HS-27A (cell line): ENCODE measurements at places on chromosomes 5 and 9.

DNA sequence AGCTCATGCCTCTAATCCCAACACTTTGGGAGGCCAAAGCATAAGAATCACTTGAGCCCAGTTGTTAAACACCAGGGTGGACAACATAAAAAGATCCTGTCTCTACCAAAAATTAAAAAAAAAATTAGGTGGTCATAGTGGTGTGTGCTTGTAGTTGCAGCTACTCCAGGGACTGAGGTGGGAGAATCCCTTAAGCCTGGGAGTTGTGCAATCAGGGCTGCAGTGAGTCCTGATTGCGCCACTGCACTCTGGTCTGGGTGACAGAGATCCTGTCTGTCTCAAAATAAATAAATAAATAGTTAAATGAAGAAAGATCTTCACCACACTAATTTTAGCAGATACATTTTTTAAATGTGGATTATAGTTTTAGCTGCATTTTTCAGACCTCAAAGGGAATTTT lies 433.2 kb downstream of the MAT2B start:
- no peak for DNase-seq

GRCh38 chr9:129506041-129506440 lies 114.9 kb downstream of the C9orf50 start:
- no peak for DNase-seq

- DNase-seq, result no peak
Measured at GRCh38 chr5:60410427-60410826, 289.5 kb downstream of the DEPDC1B start.

DNA sequence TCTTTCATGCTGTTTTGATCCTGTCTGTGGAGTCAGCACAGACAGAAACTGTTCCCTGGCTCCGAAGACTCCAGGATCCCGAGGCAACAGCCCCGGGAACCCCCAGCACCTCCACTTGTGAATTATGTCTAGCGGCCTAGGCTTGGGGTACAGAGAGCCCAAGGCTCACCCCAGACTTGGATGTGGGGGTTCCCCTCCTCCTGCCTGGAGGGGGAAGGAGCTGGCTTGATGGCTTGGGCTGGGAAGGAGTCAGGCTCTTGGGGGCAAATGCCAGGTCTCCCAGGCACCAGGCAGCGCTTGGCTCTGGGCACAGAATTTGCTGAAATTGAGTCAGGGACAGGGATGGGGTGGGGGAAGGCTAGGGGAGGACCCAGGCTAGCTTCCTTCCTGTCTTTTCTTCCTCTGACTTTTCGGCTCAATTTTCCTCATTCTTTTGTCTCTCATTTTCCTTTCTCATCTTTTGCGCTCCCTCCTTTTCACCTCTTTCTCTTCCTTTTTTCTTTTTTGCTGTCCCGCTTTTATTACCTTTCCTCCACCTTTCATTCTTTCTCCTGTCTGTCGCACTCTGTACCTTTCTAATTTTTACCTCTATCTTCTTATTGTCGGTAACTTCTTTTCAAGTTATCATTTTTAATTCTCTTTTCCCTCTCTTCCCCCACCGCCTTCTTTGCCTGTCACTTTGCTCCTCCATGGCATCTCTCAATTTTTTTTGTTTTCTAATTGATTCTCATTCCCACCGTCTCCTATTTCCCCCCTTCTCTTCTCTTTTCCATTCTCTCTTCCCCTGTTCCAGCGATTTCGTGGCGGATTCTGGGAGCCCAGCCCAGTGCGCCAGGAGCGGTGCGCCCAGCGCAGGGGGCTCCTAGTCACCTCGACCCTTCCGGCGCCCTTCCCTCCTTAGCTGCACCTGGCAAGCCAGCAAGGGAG lies 10.5 kb downstream of the MSX2 start:
- DNase-seq, result no peak

DNA sequence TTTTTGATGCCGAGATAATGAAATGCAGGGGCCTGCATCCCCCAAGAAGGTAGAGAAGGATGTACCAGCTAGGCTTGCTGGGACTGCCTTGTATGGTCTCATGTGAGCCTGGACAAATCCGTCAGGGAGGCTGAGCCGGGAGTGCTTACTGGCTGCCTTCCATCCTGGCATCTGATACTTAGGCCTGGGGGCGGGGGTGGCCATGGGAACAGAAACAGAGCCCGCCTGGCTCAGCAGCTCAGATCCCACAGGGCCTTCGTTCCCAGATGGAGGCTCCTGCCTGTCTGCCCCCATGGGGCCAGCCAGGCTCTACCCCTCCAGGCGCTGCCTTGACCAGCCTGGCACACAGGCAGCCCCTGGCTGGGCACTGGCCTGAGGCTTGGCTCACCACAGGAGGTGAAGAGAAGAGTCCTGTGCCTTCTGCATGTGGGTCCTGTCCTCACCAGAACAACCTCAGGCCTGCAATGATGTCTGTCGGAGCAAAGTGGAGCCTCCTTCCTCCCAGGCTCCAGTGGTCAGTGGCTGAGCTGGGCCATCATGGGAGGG lies 10.5 kb upstream of the SPATA31E1 start:
- DNase-seq, result no peak

DNA sequence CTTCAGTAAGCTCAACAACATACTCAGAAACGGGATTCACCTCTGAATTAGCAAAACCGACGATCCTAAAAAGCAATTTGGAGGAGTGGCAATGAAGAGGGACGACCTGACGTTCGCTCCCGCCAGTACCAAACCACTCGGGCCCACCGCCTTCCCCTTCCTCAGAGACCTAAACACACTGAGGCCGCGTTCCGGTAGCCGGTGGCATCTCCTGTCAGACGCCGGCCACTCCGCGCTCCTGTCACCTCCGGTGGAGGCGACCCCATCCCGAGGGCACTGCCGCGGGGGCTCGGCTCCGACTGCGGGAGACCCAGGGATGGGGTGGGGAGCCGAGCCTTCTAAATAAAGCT lies 617 bp downstream of the PPP6C start:
- no peak for DNase-seq

GRCh38 chr5:133290669-133291240 lies 238.9 kb downstream of the HSPA4 start:
- DNase-seq, result no peak

DNA sequence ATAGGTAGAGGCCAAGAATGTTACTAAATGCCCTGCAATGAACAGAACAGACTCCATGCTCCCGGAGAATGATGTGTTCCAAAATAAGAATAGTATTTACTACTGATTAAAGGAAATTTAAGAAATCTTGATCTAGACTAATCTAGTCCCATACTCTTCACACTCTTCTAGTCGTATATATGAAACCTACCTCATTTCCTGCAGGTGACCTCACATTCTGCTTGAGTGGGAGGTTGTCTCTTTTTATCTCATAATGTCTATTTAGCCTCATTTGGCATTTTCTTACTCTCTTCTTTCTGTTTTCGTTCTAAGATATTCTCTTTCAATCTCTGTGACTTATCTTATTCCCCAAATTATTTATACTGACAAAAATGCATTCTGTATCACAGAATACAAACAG lies 9.2 kb upstream of the SHOC1 start:
- DNase-seq, result no peak

DNA sequence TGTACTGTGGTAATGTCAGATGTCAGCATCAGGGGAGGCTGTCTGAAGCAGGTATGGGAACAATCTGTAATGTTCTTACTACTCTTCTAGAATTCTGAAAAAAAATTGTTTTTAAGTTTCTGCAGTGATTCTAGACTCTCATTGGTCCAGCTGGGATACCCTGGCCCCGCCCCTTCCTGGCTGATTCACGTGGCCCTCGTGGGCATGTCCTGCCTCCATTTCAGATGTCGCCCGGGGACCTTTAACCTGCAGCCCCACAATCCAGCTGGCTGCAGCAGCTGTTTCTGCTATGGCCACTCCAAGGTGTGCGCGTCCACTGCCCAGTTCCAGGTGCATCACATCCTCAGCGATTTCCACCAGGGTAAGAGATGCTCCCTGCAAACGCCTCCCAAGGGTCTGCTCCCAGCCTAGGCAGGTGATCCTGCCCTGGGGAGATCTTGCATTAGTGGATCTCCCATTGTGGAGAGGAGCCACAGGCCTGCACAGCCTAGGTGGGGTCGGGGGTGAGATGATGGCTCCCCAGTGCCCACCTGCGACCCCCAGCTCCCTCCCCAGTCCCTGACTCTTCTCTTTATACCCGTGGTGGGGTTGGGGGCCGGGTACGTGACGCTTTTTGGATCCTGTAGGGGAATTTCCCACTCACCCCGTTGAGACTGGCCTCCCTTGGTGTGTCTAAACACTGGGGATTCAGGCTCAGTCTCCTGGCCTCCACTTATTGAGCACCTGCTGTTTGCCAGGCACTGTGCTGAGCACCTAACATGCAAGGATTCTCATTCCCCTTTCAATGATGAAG lies 36.5 kb downstream of the LAMC3 start:
- no peak for DNase-seq

DNA sequence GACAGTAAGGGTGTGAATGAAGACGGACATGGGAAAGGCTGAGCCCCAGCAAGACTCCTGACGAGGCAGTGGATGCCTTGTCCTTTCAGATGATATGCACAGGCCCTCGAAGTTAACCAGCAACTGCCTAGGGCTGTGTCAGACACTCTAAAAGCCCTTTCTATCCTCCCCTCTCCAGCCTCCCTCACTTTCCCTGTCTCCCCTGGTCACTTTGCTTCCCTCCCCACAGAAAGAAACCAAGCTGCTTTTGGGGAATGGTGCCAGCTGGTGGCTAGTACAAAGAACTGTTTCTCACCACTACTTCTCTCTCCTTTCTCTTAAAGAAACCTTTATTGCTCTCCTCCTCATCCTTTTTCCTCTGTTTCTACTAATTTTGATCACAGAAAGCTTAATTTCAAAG lies 21.4 kb downstream of the LHFPL2 start:
- no peak for DNase-seq

GRCh38 chr9:135010921-135011320 lies 76.5 kb upstream of the OLFM1 start:
- DNase-seq, result no peak

GRCh38 chr5:20420991-20421595 lies 433.1 kb upstream of the CDH18 start:
- DNase-seq, result no peak

GRCh38 chr5:41955432-41956024 lies 30.4 kb downstream of the FBXO4 start:
- no peak for DNase-seq

DNA sequence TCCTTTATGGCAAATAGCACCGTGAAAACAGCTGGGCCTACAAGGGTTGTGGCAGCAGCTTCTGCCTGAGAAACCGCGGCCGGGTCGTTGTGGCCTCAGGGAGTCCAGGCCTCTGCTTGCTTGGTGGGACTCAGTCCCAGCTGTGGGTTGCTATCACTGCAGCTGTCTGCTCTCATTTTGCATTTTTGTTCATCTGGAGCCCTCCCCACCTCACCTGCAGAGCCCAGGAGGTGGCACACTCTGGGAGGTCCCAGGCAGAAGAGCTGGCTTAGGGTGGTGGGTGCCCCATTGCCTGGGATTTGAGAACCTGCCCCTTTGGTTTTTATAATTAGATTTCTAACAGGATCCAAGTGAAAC lies 138.4 kb downstream of the GADD45G start:
- DNase-seq, result no peak

DNA sequence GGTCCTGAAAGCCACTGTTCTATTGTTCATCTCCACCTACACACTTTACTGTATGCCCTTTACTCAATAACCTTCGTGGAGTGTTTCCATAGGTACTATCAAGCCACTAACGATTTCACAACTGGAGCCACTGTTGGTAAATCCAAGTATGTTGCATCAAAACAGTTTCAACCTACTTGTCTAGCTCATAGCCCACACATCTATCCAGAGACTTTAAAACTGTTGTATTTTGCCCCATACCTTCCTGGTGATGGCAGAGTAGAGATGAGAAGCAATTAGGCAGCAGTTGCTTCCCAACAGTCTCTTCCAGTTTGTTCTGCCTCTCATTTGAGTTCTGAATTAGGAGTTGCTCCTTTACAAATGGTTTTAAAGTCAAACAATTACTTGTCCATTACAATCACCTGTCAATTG lies 607 bp downstream of the FAXDC2 start:
- DNase-seq, result no peak

- no peak for DNase-seq
Measured at GRCh38 chr9:3608011-3608410, 82.2 kb upstream of the RFX3 start.

- no peak for DNase-seq
Measured at GRCh38 chr5:14153932-14154731, 11.0 kb downstream of the TRIO start.

DNA sequence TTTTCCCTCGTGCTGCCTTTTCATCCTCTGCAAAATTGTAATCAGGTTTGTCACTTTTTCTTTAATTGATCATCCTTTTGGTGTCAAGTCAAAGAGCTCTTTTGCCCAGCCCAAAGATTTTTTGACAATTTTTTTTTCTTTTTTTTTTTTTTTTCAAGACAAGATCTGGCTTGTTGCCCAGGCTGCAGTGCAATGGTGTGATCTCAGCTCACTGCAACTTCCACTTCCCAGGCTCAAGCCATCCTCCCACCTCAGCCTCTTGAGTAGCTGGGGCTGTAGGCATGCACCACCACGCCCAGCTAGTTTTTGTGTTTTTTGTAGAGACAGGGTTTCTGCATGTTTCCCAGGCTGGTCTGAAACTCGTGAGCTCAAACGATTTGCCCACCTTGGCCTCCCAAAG lies 36.7 kb downstream of the CDK7 start:
- DNase-seq, result peak; percentile 1

- DNase-seq, result no peak
Measured at GRCh38 chr5:68356623-68357022, 141.1 kb downstream of the PIK3R1 start.

DNA sequence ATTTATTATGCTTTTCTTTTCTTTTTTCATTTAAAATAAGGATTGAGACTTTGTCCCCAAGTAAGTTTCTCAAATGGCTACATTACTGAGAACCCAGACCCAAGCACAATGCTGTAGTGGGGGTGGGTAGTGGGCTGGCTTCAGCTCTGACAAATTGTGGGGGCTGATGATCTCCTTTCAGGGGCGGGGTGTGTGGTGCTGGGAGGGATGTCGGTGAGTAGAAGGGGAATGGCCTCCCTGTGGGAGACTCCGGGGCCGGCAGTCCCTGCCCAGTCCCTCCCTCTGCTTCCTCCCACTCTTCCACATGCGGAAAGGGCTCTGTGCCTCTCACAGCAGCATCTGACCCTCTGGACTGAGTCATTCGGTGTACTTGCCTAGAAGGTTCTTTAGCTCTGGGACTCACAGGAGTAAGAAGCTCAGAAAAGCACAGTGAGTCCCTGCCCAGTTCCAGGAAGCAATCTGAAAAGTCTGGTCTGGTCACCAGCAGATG lies 14.3 kb downstream of the CD180 start:
- DNase-seq, result no peak

GRCh38 chr5:84384604-84385575 lies at the start of gene EDIL3:
EDIL3 (minus strand) TSS chr5:84384880; CDS start chr5:84384374, 506 bp downstream.
- no peak for DNase-seq

DNA sequence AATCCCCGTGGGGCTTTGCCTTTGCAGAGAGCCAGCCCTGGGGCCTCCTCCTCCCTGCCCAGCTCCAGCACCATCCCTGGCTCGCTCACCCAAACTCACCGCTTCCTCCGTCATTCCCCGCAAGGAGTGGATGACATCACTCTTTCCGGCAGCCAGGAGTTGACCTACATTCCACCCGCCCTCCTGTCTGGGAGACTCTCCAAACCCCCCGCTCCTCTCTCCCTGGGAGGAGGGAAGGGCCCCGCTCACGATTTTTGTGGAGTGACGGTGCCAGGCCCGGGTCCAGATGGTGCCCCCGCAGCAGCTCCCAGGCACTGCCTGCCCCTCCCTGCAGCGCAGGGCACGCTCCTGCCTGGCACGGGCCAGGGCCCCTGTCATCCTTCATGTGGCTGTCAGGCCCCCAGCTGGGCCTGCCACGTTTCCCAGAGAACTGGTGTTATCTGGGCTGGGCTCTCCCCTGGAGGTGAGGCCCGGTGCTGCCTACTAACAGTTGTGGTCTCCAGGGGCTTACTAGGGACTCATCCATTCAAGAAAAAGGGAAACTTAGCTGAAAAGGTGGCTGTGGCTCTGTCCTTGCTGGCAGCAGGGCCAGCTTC lies 52.3 kb downstream of the NTNG2 start:
- DNase-seq, result peak; percentile 40
